ENCODE measurements at places on chromosomes 13 and 19.
A peak's percentile ranks its signal among the peaks of the same experiment; 100 is the strongest.

DNA sequence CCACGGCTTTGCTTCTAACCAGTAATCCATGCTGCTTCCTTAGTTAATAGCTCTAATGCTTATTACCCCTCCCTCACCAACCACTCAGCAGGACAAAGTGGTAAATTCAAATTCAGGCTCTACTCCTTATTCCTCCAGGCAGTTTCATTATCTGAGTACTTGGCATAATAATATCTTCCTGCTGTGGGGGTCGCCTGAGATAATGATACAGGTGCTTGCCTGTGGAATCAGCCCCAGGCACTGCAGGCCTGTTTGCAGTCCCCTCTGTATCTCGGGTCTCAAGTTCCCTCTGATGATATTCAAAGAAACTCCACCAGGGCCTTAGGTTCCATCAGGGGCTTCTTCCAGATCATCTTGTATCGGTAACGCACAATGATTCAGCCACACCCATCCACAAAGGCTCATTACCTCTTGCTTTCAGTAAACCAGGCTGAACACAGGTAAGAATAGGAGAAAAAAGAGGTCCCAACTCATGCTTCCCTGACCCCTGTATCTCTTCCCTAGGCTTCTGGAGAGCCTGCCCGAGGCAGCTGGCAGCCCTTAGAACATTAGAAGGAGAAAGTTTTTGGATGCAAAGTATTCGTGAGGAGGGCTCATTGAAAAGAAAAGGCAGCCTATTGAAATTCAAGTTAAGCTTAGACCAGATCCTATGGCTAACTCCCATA lies 14.3 kb upstream of the FOXO1 start:
- DNase-seq, result no peak

DNA sequence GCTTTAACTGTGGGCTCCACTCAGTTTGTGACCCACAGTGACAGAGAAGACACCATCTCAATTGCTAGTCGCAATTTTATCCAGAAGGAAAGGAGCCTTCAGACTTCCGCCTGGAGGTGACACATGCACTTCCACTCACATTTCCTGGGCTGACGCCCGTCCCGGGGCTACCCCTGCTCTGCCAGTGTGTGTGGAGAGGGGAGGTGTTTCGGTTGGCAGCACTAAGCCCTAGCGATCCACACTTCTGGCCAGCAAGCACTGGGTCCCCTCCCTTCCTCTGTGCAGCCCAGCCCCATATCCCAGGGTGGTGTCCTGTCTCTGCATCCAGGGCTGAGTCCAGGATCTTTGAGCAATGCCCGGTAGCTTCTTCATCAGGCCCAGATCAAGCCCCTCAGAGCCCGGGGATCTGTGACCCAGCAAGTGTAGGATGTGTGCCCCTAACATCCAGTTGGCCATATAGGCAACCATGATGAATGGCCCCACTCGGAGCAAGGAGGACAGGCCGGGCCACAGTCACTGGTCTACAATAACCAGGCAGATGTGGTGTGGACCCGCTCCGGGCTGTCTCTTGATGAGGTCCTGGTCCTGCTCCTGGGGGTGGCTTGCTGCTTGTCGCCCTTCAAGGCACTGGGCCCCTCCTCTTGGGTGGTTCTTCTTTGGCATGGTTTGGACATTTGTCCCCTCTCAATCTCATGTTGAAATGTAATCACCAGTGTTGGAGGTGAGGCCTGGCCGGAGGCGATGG lies 141.9 kb upstream of the SPACA7 start:
- DNase-seq, result no peak

DNA sequence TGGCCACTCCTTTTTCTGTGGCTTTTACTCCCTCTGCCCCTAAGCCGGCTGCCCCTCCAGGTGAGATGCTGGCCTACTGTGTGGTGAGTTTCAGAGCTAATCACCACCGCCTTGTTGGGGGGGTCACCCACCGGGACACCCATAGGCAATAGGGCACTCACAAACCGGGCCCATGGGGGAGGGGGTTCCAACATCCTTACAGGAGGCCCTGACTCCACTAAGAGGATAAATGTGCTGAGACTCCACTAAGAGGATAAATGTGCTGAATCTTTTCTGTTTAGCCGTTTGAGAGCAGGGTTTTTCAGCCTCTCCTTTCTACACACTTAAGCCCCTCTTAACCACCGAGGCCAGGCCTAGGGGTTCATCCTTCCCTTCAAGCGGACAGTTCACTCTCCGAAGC lies 73.7 kb downstream of the SLC15A1 start:
- no peak for DNase-seq

- no peak for DNase-seq
Measured at GRCh38 chr13:73903561-73903960, 230.6 kb downstream of the KLF12 start.

- DNase-seq, result no peak
Measured at GRCh38 chr13:30346153-30346788, 38.9 kb upstream of the KATNAL1 start.

DNA sequence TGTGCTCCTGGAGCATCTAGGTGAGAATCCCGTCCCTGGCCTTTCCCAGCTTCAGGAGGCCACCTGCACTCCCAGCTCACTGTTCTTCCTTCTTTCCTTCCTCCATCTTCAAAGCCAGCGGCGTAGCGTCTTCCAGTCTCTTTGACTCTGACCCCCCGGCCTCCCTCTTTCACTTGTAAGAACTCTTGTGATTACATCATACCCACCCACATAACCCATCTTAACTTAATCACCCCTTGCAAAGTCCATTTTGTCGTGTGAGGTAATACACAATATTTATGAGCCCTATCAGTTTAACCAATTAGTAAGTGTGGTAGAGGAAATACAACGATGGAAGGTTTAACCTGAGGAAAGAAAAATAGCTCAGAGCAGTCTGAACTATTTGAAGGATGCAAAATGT lies 4.6 kb upstream of the CDC16 start:
- no peak for DNase-seq

GRCh38 chr19:1847684-1848398 lies 442 bp downstream of the REXO1 start:
- DNase-seq, result no peak

- no peak for DNase-seq
Measured at GRCh38 chr13:101919541-101920181, 467.2 kb downstream of the ITGBL1 start.

- DNase-seq, result peak; percentile 30
Measured at GRCh38 chr13:20713751-20714150, 10.3 kb downstream of the IL17D start.

- no peak for DNase-seq
Measured at GRCh38 chr19:58296104-58296503, 9.1 kb upstream of the ERVK3-1 start.

GRCh38 chr13:113820813-113821651 lies 42.8 kb downstream of the GAS6 start:
- peak; percentile 74 for DNase-seq

DNA sequence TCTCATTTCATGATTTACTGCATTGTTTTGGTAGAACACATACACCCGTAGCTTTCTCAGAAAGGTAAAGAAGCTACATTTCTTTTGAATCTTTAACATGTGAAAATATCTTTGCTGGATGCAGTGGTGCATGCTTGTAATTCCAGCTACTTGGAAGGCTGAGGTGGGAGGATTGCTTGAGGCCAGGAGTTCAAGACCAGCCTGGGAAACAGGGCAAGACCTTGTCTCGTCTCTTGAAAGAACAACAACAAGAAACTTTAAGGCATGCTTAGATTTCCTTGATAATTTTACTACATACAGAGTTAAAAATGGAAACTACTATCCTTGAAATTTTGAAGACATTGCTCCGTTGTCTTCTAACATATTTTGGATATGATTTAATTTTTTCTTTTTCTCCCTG lies 7.7 kb downstream of the RNF113B start:
- DNase-seq, result no peak

DNA sequence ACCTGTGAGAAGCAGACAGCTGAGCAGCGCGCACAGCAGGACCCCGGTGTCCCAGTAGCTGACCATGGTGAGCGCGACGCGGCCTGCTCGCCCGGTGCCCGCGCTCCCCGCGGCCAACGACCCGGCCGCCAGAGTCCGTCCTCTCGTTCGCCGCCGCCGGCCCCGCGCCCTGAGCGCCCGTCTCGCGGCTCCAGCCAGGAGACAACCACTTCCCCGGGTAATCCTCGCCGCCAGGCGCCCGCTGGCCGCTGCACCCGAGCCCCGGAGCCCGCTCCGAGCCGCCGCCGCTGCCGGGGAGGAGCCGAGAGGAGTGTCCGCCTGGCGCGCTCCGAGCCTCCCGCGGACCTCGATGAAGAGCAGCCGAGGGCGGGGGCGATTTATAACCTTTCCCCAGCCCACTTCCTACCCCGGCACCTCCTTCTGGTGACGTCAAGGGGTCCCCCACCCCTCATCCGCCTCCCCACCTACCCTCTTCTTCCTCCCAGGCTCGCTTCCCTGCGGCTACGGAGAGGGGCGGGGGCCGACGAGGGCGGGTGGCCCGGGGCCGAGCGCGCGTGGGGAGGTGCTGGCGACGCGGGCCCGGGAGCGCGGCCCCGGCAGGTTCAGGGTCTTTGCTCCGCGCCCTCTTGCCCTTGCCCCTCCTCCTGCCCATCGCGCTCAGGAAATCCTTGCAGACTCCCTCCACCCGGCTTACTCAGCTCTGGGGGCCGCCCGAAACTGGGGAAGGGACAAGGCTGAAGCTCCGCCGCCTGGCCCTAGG lies at the start of gene FLT1:
FLT1 (minus strand) TSS at position 351 of the 760 bp plus-strand sequence; CDS start at position 66, 285 bp downstream.
- DNase-seq, result no peak

- no peak for DNase-seq
Measured at GRCh38 chr13:32323912-32324311, 8.6 kb downstream of the BRCA2 start.

GRCh38 chr19:15516363-15516762 lies 8.0 kb downstream of the CYP4F22 start:
- DNase-seq, result no peak

DNA sequence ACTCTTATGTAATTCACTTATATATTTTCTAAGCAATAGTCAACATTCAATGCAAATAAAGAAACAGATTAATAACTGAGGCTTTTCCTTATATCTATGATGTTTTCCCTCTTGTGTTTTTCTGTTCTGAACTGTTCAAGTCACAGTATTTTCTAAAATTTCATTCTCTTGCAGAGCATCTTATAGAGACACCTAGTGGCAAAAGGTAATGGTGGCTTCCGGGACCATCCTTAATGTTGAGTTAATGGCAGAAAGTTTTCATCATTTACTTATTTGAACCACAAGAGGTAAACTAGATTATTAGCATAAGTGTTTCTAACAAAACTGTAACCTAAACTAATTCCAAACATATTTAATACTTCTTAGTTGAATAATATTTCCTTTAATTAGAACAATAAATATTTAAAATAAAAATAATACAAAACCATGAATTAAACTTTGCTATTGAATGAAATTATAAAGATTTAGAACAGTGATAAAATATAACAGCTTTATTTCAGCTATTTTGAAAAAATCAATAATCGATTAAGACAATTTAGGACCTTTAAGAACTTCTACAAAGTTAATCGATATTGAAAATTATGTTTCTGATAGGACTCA lies 1.7 kb upstream of the SLITRK5 start:
- no peak for DNase-seq

- no peak for DNase-seq
Measured at GRCh38 chr13:23671377-23671776, 101.2 kb downstream of the TNFRSF19 start.

- no peak for DNase-seq
Measured at GRCh38 chr19:37466277-37466797, 907 bp downstream of the ZNF569 start.

DNA sequence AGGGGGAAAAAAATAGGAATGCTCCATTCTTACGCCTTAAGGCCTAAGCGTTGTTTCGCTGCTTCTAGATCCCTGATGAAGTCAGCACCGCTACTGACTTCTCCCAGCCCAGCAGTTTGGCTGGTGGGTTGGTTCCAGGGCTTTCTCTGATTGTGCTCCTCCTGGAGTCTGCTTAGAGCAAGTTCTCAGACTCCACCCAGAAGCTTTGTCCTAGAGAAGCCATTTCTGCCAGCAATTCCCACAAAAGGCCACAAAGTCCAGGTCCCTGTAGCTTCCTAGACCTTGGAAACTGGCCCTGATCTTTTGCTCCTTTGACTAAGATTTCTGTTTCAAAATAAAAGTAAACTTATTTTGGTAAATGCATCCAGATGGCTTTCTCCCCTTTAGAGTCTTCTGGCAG lies 65.4 kb downstream of the KCTD12 start:
- DNase-seq, result no peak

DNA sequence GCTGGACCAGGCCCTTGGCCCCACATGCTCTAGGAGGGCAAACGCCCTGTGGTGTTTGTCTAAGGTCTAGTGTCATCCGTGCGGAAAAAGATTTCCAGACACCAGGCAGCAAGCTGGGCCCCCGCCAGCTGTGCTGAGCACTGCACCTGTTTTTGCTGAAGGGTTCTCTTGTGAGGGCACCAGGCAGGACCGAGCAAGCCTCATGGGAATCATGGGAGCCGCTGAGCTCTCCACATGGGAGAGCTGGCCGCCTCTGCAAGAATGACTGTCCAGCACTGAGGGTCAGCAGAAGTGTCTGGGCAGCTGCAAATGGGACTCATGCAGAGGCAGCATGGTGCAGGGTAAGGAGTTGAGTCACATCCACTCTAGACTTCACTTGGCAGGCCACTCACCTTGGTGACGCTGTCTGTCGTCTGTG lies 12.0 kb downstream of the B3GNT8 start:
- DNase-seq, result no peak

DNA sequence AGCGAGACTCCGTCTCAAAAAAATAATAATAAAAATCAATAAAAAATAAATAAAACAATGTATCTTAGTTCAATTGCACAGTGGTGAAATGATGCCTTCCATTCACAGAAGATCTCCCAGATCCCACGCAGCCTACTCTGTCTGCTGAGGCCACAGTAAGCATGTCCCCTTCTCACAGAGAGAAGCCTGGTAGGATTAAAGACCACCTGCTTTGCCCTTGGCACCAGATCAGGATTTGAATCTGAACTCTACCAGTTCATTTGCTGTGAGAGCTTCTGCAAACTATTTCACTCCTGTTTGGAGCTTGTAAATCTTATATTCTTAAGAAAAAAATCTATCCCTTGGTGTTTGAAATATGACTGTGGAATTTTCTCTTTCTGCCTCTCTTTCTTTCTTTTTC lies 2.2 kb upstream of the SLC7A1 start:
- no peak for DNase-seq

DNA sequence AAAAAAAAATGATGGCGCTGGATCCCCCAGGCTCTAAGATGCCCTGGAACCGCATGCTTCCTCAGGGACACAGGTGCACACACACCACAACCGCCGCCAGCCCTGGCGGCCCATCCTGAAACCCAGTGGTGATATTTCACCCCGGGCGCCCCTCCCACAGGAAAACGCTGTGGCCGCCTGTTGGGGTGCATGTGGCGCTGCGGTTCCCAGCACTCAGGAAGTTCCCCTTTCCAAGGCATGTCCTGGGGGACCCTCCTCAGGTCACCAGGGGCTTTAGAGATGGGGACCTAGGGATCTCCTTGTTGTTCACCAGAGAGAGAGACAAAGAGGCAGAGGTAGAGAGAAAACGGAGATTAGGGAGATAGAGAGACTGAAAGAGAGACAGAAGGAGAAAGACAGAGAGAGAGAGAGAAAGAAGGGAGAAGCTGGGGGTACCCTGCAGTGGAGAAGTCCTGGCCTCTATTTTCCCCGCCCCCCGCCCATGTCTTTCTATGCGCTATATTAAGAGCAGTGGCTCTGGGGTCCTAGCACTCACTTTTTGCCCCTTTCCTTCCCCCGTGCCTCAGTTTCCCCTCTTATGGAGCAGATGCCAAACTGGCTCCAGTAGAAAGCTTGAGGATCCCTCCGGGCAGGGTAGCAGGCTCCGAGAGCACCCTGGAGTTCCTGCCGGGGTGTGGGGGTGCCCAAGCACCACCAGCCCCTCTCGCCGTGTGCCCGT lies 2.3 kb downstream of the ADGRE2 start:
- DNase-seq, result no peak

All from HS-27A (cell line).